ENCODE measurements at places on chromosomes 11 and 22.

DNA sequence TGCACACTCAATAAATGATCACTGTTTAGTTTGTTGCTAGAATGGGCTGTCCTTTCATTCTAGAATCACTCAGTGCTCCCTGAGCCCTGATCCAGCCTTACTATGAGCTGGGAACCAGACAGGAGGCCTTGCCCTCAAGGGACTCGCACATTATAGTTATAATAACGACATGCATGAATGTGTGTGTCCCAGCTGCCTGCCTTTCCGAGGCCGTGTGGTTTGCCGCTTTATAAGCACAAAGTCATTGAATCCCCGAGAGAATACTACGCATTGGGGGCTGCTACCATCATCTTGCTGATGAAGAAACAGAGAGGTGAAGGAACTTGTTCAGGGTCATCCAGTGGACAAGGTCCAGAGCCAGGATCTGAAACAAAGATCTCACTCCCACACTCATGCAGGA is 75.7 kb downstream of the NFAM1 start:
- DNase-seq, result no peak

DNA sequence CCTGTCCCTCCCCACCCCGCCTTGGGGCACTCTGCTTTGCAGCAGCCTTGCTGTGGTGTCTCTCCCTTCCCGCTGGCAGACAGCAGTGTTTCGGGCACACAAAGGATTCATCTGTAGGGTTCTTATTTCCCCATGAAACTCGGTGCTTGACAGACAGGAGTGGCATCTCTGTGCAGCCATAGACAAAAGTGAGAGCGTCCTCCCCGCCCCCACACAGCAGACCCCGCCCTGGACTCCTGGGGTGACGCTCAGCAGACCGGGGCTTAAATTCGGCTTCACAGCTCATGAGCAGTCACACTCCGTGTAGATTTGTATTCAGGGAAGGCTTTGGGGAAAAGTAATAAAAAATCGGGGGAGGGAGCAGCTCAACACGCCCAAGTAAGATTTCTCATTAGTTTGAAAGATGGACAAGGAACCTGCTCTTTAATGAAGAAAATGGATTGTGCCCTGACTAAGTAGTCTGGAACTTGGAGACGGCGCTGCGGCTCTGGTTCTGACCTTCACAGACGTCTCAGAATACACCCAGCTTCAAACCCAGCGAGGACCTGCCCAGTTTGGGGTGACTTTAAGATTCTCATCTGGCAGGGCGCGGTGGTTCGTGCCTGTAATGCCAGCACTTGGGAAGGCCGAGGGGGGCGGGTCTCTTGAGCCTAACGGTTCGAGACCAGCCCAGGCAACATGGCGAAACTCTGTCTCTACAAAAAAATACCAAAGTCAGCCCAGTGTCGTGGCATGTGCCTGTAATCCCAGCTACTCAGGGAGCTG is 136.0 kb downstream of the CACNA1I start:
- DNase-seq, result no peak

GRCh38 chr11:82927264-82927880 is 25.8 kb downstream of the DDIAS start:
- peak; percentile 14 for DNase-seq

- DNase-seq, result no peak
Observed at GRCh38 chr11:120717042-120717441, 205.5 kb downstream of the GRIK4 start.

- no peak for DNase-seq
Observed at GRCh38 chr11:35978183-35978582, 34.3 kb downstream of the LDLRAD3 start.

DNA sequence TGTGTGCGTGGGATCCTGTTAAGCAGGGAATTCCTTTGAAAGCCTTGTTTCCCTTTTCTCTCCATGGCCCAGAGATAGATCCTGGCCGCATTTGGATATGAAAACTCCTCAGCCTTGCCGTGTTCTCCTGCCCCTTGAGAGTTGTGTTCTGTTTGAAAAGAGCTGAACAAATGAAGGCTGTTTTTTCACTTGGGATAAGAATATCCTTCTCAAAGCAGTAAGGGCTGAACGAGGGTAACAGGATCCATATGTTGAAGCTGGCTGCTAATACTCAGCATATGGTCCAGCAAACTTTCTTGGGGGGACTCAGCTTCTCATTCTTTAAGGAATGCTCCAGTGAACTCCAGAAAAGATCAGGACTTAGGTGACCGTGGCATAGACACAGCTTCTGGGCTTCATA is 114.5 kb upstream of the TTC12 start:
- DNase-seq, result no peak

- DNase-seq, result no peak
Observed at GRCh38 chr11:45087900-45088160, 58.6 kb upstream of the PRDM11 start.

GRCh38 chr11:29562183-29562582 is 454.6 kb downstream of the KCNA4 start:
- no peak for DNase-seq

GRCh38 chr11:123316003-123316402 is 114.1 kb upstream of the GRAMD1B start:
- DNase-seq, result no peak

DNA sequence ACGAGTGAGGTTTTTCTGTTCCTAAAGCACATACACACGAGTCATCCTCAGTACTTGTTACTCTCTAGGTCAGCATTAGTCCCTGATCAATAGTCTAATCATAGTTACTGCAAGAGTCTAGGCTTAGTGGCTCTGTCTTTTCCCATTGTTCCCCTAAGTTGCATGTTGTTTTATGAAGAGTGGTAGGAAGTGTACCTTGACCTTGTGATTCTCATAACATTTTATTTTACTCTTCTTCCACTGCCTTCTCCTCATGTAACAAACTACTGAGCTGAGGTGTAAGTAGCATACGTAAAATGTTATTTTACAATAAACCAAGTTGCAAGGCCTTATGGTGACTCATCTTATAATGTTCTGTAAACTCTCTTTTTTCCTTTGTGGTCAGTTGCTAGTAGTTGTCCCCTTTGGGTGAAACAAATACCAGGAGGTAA is 15.0 kb downstream of the METTL15 start:
- no peak for DNase-seq

- no peak for DNase-seq
Observed at GRCh38 chr11:2093575-2094353, 45.4 kb downstream of the IGF2 start.

Data from activated T-cell treated with anti-CD3 and anti-CD28 coated beads for 4 hours (primary cell).